ENCODE measurements at places on chromosomes 7 and 10.
A peak's percentile ranks its signal among the peaks of the same experiment; 100 is the strongest.

- peak; percentile 75 for DNase-seq
These were observed 155.0 kb upstream of the LYZL2 start for GRCh38 chr10:30784524-30784896.

GRCh38 chr7:29539471-29539870 lies 24.2 kb upstream of the PRR15 start:
- DNase-seq = no peak

- peak; percentile 4 for DNase-seq
These were observed 210.7 kb downstream of the SKAP2 start for GRCh38 chr7:26653430-26654399.

GRCh38 chr7:105346593-105347322 lies 42.0 kb downstream of the SRPK2 start:
- DNase-seq = no peak

- no peak for DNase-seq
These were observed 52.2 kb upstream of the ZPBP start for GRCh38 chr7:50145226-50145625.

- no peak for DNase-seq
These were observed 66.0 kb downstream of the GRK5 start for GRCh38 chr10:119273413-119273812.
